ENCODE measurements at places on chromosomes 12 and 14.

- ATAC-seq = peak; percentile 42
These were observed 117.7 kb downstream of the PRKCH start for GRCh38 chr14:61438860-61439765.

GRCh38 chr14:102200690-102201352 lies 61.1 kb downstream of the WDR20 start:
- no peak for ATAC-seq

DNA sequence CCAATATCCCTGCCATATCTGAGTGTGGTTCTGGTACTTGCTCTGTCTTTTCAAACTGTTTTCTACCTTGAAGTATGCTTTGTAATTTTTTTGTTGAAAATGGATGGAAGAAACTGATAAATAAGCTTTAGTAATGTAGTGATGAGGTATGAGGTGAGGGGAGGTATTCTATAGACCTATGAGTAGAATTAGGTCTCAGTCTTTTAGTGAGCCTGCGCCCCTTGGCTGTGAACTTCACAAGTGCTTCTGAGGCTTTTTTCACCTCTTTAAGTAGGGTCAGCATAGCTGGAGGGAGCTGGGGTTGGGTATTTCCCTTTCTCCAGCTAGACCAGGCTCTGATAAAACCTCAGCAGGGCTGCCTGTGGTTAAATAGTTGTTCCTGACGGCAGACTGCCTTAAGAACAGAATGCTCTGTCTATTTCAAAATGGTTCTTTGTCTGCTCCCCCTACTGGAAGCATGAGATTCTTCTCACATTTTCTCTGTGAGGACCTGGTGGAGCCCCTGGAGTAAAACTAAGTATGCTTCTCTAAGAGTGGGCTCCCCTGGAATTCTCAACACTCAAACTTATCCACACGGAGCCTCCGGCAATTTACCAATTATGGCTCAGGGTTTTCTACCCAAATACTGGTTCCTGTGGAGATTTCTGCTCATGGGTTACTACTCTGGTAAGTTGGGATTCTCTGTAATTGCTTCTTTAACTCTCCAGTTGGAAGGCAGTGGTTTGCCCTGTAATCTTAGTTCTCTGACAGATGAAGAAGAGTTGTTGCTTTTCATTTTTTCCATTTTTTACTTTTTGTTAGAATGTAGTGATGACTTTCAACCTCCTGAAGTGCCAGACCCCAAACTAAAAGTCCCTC lies 13.1 kb downstream of the KRT5 start:
- no peak for ATAC-seq

DNA sequence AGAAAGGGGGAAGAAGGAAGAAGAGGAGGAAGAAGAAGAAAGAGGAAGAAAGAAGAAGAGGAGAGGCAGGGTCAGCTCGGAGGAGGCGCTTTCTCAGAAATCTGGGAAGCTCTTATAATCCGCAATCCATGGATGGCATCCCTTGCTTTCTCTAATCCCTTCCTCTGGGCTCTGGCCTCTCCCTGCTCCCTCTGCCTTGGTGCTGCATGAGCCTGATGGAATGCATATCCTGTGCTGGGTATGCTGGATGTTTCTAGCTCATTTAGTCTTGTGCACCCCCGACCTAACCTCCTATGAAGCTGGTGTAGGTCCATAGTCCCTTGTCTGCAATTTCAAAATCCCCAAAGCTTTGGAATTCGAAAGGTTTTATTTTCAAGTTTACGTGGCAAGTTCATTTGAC lies 94.2 kb upstream of the MYL2 start:
- ATAC-seq = no peak

- peak; percentile 73 for ATAC-seq
These were observed 17.2 kb downstream of the REM2 start for GRCh38 chr14:22900081-22900799.

- no peak for ATAC-seq
These were observed 58.3 kb upstream of the ANP32D start for GRCh38 chr12:48414021-48414420.

GRCh38 chr12:104670439-104671408 lies 214.0 kb downstream of the CHST11 start:
- ATAC-seq = no peak

GRCh38 chr12:58896278-58896677 lies 24.0 kb downstream of the LRIG3 start:
- no peak for ATAC-seq

DNA sequence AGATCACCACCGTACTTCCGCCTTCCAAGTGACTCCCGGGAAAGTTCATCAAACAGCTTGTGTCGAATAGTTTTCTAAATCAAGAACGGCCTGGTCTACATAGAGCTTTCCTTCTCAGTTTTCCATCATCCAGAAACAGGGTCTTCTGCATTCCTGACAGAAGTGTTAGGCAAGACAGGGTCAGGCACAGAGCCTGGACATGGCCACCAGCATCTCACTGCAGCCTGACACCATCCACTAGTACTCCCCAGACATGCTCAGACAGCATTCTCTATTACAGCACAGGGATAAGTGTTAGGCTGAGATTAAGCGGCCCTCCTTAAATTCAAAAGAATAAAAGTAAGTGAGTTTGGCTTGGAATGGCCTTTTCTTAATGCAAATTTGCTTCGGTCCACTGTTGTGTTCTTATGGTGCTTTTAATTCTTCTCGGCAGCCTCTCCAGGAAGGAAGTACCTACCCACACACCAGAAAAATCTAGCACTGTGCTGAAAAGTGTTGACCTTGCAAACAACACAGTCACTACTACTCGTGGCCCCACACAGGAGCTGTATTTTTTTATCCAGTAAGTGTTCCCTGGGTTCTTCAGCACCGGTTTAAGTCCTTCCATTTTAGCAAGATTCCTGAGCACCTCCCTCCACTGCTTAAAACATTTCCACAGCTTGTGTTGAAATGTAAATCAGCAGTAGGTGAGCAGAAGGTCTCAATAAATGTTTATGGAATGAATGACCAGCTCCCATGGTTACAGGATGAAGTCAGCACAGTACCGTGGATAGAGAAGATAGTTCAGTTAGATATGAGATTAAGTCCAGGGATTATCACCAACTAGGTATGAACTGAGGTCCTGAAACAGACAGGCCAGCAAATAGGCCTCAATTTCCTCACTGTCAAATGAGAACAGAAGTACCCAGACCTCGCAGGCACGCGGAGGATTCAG lies 44.1 kb downstream of the SETD3 start:
- ATAC-seq = no peak

DNA sequence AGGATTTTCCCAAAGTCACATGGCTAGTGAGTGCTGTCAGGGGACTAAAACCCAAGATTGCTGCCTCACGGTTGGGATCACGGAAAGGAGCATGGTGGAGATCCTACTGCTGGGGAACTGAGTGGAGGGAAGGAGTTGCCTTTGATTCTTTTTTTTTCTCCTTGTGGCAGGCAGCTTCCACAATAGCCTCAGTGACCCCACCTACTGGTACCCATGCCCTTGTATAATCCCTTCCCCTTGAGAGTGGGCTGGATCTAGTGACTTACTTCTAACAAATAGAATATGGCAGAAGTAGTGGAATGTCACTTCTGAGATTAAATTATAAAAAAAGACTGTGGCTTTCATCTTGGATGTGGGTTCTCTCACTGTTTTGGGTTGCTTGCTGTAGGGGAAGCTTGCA lies 135.7 kb downstream of the DICER1 start:
- no peak for ATAC-seq

DNA sequence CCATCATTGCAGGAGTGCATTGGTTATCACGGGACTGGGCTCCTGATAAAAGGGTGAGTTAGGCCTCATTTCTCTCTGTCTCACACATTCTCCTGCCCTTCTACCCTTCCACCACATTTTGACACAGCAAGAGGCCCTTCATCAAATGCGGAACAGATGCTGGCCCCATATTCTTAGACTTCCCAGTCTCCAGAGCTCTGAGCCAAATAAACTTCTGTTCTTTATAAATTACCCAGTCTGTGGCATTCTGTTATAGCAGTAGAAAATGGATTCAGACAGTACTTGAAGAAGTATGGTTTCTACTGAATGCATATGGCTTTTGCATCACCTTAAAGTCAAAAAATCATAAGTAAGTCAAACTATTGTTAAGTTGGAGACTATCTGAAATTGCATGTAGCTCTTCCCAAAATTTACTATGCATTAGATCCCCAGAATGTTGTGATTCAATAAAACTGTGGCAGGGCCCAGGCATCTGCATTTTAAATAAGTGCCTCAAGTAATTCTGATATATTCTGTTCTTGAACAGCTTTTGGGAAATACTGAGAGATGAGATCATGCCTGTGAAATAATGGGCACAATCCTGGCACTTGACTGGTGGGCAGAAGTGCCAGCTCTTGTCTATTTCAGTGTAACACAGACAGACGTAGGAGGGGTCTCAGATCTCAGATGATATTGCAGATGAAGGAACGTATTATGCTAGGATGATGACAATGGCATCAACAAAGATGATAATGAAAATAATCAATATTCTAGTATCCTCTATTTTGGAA lies 68.2 kb downstream of the E2F7 start:
- no peak for ATAC-seq

- no peak for ATAC-seq
These were observed at the start of gene LRTM2 for GRCh38 chr12:1820191-1820895. Gene LRTM2, plus strand, starts transcription at chr12:1820565. Its CDS starts 7,584 bp downstream, at chr12:1828149.

DNA sequence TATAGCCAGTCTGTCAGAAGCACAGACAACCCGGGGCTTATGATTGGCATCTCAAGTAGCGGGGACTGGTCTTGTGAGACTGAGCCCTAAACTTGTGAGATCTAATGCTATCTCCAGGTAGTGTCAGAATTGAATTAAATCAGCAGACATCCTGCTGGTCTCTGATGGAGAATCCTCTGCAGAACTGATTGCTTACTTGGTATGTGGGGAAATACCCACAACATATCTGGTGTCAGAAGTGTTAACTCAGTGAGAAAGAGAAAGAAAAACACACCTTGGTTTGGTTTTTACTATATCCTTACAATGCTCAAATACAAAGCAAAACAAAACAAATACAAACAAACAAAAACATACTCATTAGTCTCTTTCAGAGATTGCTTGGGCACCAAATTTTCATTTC lies 10.0 kb downstream of the SEL1L start:
- ATAC-seq = no peak

DNA sequence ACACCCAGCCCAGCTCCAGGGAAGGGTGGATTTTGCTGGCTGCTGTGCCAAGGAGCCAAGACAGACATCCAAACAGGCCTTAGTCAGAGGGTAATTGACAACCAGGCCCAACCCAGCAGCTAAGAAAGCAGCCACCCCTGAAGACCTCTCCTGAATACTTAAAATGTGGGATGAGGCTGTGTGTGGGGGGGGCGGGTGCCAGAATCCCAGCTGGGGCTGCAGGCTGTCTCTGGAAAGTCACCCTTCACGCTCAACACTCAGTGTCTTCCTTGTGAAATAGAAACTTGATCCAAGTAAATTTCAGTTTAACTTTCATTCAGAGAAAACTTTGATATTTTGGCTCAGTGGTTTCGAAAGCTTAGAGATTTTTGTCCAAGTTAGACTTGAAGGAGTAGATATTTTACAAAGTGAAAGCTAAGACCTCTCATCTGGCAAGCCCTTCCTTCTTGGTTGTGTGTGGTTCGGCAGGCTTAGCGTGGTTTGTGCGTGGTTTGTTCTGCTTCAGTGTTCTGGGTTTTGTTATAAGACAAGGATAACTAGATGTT lies 5.1 kb downstream of the PAPLN start:
- peak; percentile 47 for ATAC-seq

DNA sequence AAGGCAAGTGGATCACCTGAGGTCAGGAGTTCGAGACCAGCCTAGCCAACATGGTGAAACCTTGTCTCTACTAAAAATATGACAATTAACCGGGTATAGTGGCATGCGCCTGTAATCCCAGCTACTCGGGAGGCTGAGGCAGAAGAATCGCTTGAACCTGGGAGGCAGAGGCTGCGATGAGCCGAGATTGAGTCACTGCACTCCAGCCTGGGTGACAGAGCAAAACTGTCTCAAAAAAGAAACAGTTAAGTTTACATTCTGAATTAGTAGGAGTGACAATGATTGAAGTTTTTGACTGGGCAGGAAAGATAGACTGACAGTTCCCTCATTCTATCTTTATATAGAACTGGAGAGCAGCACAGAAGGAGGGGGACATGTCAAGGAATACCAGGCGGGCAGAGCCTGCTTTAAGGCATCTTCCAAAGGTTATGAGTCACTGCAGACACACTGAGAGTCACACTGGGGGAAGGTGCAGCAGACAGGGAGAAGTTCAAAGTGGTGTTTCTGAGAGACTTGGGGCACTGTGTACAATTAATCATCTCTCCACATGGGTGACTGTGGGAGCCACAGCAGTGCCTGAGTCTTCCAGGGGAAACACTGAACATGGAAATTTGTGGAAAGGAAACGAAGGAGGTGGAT lies 42.8 kb upstream of the RNASE3 start:
- ATAC-seq = no peak
